NCI-H1092 (cell line): ENCODE measurements at places on chromosomes 5 and 9.

DNA sequence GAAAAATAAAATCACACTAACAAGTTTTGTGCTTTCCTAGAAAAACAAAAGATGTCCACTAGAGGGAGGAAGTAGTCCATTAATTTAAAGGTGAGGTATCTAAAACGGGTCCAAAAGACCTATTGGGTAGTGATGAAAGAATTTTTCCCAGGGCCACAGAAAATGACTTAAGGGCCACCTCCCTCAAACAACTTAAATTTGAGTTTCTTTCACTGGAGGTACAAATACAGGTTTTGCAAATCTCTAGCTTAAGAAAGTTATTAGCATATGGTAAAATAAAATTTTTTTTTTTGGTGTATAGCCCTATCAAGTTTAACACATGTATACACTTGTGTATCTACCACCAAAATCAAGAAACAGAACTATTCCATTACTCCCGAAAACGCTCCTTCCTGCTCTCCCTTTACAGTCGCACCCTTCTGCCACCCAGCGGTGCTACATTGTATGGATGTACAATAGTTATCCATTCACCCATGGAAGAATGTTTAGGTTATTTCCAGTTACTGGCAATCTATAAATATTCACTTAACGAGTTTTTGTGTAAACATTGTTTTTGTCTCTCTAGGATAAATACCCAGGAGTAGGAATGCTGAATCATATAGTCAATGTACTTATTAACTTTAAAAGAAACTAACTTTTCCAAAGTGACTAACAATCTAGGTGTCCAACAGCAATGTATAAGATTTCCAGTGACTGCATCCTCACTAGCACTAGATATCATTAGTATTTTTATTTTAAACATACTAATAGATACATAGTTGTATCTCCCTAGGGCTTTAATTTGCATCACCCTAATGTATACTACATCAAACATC lies 21.9 kb downstream of the DEPDC1B start:
- no peak for DNase-seq

DNA sequence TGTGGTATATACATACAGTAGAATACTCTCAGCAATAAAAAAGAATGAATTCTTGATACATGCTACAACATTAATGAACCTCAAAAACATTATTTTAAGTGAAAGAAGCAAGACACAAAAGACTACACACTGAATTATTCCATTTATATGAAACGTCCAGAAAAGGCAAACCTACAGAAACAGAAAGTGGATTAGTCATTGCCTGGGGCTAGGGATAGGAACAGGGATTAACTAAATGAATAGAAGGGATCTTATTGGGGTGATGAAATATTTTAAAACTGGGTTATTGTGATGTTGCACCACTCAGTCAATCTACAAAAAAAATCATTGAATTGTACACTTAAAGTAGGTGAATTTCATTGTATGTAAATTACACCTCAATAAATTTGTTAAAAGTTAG lies 326.7 kb downstream of the PIK3R1 start:
- DNase-seq = no peak

- DNase-seq = no peak
Measured at GRCh38 chr9:78725503-78725902, 428.6 kb downstream of the PSAT1 start.

GRCh38 chr5:159041444-159042198 lies 58.1 kb downstream of the EBF1 start:
- DNase-seq = no peak

DNA sequence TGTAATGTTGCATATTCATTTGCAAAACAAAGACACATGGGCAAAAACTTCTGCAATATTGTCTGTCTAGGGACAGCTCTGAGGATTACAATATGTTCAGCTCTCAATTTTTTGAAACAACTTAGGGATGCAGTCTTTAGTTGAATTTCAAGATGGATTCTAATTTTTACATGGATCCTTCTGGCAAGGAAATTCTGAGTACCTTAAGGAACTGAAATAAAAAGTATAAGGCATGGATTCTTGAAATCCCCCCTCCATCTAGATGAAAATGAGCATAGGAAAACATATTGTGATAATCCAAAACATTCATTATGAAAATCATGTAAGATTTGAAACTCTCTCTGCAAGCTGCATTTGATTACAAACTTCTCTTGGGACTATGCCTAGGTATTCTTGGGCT lies 568.6 kb downstream of the CETN3 start:
- DNase-seq = no peak

DNA sequence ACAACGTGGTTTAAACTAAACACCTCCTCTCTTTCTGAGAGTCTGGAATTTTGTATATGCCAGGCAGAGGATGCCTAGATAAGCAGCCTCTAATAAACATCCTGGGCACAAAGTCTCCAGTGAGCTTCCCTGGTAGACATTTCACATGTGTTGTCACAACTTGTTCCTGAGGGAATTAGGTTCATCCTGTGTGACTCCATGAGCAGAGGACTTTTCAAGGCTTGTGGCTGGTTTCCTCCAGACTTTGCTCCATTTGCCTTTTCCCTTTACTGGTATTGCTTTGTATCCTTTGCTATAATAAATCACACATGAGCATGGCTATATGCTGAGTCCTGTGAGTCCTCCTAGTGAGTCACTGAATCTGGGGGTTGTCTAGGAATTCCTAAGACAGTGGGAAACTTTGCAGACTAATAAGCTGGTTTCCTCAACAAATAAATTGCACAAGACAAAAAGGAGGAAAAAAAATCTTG lies 77.4 kb downstream of the NR2F1-AS1 start:
- DNase-seq = no peak

GRCh38 chr5:80172067-80172695 lies 83.7 kb downstream of the SERINC5 start:
- DNase-seq = no peak

GRCh38 chr5:74974451-74975091 lies 77.8 kb downstream of the GCNT4 start:
- DNase-seq = no peak

- no peak for DNase-seq
Measured at GRCh38 chr5:176410486-176411180, 5.7 kb downstream of the CLTB start.

GRCh38 chr5:616484-617039 lies 4.4 kb downstream of the CEP72 start:
- DNase-seq = no peak

DNA sequence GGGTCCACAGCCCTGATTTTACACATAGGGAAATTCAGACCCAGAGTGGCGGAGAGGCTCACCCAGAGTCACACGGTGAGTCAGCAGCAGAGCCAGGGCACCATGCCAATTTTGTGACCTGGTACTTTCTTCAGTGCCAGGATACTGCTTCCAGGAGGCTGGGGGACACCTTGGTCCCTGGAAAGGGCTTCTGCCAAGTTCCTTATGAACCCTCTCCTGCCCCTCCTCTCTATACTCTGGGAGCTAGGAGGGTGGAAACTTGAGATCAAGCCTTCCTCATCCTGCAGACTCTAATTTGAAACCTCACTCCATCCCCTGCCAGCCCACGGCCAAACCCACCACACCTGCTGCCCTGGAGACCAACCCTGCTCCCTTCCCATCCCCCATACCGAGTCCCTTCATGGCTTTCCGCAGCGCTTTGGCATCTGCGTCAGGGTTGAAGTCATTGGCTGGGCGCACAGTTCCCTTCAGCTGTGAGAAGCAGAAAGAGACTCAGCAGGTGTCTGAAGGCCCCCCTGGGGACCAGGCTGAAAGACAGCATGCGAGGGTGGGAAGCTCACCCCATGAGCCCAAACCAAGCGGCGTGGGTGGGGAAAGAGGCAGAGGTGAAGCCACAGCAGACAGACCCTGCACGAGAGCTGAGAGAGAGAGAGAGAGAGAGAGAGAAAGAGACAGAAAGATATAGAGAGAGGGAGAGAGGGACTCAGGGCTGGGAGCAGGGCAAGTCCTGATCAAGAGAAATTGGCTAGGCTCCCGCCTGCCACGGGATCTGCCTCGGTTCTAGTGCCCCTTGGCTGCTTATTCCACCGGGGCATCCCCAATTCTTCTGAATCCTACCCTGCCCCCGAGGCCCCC lies 33.5 kb downstream of the ANXA6 start:
- peak; percentile 45 for DNase-seq

- DNase-seq = no peak
Measured at GRCh38 chr5:160456480-160457177, 35.0 kb downstream of the PTTG1 start.

DNA sequence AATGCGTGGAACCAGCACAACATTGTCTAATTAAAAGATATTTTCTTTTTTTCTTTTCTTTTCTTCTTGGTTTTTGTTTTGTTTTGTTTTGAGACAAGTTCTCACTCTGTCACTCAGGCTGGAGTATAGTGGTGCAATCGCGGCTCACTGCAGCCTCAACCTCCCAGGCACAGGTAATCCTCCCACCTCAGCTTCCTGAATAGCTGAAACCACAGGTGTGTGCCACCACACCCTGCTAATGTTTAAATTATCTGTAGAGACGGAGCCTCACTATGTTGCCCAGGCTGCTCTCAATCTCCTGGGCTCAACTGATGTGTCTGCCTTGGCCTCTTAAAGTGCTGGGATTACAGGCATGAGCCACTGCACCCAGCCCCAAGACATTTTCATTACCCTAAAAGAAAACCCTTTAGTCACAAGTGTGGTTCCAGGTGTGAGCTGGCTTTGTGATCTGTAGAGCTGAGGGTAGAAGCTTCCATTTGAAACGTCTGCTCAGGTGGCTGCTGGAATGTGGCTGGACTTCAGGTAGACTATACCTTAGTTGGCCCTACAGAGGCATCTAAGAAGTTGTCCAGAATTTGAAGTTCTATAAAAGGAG lies 19.1 kb upstream of the NEK6 start:
- DNase-seq = no peak

GRCh38 chr5:67246108-67246507 lies 49.5 kb upstream of the CD180 start:
- DNase-seq = peak; percentile 23

DNA sequence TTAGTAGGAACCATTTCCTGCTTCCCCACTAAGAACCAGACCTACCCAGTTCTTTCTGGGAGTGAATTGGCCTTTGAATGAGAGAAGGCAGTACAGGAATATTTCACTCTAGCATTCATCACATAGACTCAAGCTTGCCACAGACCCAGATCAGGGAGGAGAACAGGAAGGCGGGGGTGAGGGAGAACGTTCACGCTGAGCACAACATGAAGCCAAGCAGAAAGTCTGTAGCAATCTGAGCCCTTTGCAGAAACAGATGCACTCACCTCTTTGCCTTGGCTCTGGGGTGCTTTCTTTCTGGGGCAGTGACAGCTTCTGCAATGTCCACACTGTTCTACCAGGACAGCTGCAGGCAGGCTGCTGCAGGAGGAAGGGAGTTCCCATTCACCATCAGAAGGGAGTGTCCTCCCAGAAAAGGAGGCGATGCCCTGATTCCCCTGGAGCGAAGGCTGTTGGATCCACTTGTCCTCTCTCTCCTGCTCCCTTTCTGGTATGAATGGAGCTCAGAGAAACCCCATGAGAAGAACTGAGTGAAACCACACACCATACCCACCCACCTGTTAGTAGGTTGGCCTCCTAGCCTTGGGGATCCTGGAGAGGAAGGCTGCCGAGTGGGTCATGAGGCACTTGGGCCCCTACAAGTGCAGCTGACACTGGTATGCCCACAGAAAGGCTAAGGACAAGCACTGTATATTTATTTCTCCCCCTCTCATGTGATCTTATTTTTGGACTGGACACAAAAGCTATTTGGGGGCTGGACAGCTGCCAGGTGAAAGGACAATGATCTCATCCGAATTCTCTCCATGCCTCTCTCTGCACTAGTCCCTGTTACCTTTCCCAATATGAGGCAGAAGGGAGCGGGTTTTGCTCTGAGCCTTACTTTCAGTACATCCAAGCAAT lies 11.7 kb upstream of the FGF1 start:
- no peak for DNase-seq

DNA sequence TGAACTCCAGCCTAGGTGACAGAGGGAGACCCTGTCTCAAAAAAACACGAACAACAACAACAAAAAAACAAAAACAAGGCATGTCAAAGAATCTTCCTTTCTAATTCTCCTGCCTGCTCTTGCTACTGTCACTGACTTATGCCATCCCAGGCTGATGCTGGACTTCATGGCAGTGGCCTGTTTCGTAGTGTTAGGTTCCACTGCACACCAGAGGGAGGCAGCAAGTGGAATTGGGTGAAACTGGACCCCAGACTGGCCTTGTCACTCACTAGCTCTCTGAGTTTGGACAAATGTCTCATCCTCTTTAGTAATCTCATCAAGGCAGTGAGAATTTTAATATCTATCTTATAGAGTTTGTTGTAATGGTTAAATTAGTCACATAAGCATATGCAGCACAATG lies 12.9 kb downstream of the NIM1K start:
- no peak for DNase-seq

DNA sequence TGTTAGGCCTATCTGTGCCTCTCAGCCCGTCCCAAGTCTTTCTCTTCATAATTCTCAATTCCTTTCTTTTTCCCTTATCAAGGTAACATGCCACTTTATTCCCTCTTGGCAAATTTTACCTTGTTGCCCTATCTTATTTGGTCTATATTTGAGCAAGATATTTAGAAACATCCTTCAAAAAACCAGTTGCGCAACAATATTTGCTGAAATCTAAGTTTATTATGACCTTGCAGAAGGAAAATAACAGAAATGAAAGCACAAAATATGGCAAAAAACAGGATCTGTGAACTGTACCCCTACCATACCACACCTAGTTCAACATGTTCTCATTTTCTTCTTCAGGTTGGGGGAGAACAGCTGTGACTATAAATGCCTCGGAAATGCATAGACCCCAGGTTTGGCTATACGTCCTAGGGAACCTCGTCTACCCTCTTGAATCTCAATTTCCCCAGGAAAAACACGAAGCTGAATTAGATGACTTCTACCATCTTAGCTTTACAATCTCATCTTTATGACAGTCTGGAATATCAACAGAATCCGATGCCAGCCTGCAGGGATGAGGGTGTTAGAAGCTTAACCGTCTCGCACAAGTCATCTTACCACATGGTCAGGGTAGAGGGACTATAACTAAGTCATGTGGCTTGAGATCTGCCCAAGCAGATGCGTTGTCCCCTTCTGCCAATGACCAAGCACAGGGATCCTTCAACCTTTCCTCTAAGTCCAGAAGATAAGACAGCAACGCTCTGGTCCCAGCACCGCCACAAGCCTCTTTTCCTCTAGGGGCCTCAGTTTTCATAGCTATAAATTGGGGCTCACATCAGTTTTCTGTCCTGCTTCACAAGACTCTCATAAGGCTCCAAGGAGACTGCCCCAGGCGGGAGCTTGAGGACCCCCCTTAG lies 1.3 kb downstream of the LCP2 start:
- no peak for DNase-seq

DNA sequence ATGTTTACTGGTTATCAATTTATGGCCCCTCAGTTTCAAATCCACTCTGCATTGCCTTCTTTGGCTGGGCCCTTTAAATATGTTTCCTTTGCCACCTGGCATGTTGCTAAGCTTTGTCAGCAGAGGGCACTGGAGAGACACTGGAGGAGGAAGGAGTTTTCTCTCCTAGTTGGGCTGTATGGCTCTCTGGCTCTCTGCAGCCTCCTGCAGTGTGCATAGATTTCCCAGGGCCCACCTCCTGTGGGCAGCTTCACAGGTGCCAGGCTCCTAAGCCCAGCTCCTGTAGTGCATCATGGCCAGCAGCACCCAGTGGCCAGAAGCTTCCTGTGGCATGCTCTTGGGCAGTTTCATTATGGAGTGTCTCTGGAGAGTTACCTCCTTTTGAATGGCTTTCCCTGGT lies 23.3 kb downstream of the CAVIN4 start:
- peak; percentile 55 for DNase-seq

- peak; percentile 23 for DNase-seq
Measured at GRCh38 chr9:110638381-110638954, 30.1 kb upstream of the MUSK start.
